ENCODE measurements at places on chromosomes 5 and 9.
A peak's percentile ranks its signal among the peaks of the same experiment; 100 is the strongest.

DNA sequence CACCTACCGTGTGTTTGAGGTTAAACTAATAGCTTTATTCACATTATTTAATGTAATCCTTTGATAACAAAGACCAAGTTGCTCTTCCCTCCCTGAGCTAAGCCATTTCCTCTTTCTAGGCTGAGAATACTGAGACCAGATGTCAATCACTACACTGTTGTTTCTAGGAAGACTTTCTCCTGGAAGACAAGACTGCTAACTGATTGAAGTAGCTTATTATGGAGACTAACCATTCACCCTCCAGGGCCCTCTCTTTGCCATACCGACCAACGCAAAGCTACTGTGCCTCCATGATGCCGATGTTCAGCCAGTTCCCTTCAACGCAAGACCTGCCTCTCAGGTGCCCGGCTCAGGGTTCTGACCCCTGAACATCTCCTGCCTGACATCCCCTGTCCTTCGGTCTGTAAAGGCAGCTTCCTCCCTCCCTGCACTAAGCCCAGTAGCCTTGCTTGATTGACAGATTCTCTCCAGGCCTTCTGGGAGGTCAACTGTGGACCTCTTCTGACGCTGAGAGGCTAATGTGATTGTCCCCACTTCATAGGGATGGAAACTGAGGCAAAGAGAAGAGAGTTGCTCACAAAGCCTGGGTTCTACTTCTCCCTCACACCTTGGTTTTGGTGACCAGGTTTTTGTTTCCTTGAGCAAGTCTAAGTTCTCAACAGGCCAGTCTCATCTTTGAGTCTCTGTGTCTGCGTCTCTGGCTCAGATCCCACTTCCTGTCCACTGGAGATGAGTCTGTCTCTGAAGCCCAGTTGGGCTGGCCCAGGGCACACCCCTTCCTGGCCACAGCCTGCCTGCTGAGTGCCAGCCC is 259.7 kb upstream of the IRX2 start:
- DNase-seq, result no peak

DNA sequence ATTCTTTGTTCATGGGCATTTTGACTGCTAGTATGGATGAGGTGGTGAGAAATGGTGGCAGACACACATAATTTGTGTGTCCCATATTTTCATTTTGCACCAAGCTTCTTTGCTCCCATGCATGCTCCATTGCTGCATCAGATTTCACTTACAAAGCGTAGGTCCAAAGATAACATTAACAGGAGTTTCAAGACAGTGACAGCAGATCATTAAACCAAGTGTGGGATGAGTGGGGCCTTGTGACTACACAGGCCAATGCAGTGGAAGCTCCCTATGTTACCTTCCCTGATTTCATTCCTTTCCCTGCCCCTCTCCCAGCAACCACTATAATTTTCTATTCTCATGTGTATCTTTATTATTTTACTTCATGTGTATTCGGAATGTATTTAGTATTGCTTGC is 142.0 kb downstream of the AOPEP start:
- peak; percentile 32 for DNase-seq

- DNase-seq, result peak; percentile 80
These were observed 116.1 kb upstream of the ACTBL2 start for GRCh38 chr5:57598756-57599155.

DNA sequence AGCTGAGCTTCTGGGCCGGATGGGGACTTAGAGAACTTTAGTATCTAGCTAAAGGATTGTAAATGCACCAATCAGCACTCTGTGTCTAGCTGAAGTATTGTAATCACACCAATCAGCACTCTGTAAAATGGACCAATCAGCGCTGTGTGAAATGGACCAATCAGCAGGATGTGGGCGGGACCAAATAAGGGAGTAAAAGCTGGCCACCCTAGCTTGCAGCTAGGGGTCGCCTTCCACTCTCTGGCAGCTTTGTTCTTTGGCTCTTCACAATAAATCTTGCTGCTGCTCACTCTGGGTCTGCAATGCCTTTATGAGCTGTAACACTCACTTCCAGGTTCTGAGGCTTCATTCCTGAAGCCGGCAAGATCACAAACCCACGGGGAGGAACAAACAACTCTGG is 354.0 kb downstream of the PRR16 start:
- DNase-seq, result no peak

DNA sequence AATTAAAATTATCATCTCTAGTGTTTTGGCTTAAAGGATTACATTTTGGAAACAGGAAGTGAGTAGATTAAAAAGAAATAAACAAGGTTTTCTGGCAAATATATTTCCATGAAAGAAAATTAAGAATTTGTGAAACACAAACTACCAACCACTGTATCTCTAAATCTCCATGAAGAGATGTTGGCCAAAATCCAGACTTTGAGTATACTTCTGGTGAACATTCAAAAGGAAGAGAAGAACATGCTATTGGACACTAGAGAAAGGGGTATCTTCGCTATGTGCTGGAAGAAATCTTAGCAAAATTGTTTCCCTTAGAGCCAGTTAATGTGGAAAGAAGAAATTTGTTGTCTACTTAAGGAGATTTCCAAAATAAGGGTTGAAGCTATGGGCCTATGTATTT is 710.4 kb upstream of the CTNND2 start:
- DNase-seq, result no peak

- DNase-seq, result no peak
These were observed 39.7 kb upstream of the IL7R start for GRCh38 chr5:35816881-35817521.

- no peak for DNase-seq
These were observed 812.0 kb downstream of the CDH18 start for GRCh38 chr5:19175776-19176570.

GRCh38 chr5:78612227-78613150 is 36.1 kb downstream of the LHFPL2 start:
- no peak for DNase-seq

GRCh38 chr9:81156381-81156780 is 533.0 kb downstream of the TLE1 start:
- no peak for DNase-seq

DNA sequence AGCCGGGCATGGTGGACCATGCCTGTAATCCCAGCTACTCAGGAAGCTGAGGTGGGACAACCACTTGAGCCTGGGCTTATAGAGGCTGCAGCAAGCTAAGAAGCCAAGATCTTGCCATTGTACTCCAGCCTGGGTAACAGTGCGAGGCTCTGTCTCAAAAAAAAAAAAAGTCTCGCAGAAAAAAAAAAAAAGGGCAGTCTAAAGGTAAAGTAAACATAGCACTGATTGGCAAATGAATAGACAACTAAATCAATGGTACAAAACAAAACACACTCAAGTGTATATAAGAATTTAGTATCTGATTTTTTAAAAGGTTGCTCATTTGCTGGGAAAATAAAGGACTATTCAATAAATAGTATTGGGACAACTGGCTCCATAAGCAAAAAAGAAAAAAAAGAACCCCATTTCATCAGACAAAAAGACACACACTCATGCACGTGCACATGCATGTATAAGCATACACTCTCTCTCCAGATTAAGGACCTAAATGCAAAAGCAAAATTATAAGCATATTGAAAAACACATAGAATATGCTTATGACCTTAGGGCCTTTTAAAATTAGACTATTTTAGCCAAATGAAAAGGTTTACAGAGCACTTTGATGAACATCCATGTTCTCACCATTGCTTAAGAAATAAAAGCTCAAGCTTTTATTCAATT is 5.7 kb downstream of the IL6ST start:
- DNase-seq, result no peak

DNA sequence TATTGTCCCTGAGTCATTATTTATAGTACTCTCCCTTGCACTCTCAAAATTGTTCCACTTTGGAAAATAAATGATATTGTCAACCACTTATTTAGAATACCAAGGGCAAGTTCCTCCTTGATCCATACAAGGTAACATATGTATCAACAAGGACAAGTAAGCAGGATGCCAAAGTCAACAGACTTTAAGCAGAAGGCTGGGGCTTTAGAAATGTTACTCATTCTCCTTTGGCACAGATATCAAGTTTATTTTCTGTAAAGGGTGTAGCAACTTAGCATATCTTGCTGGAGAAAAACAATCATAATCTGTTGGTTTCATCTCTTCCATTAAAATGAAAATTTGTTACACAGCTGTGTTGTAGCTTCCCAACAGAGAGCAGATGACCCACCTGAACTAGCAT is 248.7 kb upstream of the SLC30A5 start:
- DNase-seq, result no peak

- DNase-seq, result no peak
These were observed 41.2 kb downstream of the IZUMO3 start for GRCh38 chr9:24504521-24504920.

- no peak for DNase-seq
These were observed 18.8 kb upstream of the FCN1 start for GRCh38 chr9:134936346-134937163.

- no peak for DNase-seq
These were observed 227.6 kb downstream of the SEC61B start for GRCh38 chr9:99449726-99450125.

DNA sequence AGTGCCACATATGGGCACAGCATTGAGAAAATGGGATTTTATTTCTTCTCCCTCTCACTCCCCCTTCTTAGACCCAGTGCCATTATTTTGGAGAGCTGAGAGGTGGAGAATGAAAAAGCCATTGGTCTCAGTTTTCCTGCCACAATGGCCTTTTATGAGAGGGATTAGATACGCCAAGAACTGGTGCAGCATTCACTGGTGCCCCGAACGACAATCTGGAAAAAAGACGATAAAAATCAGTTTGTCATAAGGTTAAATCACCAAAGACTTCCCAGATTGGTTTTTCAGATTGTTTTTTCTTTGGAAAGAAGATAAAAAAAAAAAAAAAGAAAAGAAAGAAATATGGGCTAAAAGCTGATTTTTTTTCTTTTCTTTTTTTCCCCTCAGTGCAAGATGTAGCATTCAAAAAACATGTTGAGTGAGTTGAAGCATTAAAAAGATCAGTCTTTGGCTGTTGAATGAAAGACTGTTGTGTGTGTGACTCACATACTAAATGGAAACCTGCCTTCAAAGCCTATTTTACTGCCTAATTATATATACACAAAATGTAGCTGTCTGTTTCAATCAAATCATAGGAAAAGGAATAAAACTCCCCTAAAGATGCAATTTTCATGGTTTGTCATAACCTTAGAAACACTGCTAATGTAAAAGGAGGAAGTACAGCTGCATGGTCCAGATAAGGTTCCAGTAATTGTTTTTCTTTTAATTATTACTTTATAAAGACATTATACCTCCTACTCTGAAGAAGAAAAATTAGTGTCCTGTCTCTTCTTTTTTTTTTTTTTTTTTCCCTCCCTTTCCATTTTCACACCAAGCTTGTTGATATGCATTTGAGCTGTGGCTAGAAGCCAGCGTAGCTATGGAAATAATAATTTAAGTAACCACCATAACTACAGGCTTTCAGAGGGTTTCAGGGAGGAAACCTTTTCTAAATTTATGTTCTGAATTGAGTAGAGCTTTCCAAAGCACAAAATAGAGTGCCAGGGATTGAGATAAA is 27.2 kb upstream of the ZNF608 start:
- DNase-seq, result no peak

Measured in kidney tubule cell (primary cell).